Activated T-helper 1 cell treated with anti-CD3 and anti-CD28 coated beads, Interleukin-2, amount 50 U/mL, for 16 hours (primary cell): ENCODE measurements at places on chromosomes 13 and 19.
A peak's percentile ranks its signal among the peaks of the same experiment; 100 is the strongest.

- no peak for DNase-seq
Measured at GRCh38 chr19:2744113-2744512, 4.3 kb upstream of the SLC39A3 start.

DNA sequence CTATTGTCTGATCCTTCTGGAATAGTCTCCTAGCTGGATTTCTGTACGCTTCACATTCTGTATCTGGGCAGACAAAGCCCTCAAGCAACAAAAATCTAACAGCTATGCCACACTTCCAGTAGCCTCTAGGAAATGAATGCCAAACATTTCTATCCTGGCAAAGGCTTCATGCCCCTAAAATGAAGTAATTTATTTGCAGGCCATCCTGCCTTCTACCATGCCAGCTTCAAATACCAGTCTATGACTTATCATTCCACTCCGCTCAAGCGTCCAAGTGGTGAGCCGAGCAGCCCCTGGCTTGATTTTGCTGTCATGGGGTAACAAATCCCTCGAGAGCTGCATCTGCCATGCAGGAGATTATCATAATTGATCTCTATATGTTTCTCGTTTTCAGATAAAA is 86.9 kb downstream of the LHFPL6 start:
- no peak for DNase-seq

- DNase-seq, result no peak
Measured at GRCh38 chr13:100196375-100196774, 107.5 kb downstream of the PCCA start.

DNA sequence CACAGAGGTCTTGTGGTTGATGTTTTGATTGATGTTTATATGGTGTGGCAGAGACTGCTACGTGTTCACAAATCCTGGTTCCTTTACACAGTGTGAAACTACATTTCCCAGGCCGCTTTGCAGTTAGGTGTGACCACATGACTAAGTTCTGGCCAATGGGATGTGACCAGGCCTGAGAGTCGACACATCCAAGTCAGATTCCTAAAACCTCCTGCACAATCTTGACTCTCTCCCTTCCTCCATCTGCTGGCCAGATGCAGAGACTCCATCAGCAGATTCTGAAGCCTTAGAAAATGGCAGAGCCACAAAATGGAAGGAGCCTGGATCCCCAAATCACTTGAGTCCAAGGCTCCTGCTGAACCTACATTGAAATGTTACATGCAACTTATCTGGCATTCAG is 12.6 kb downstream of the CD37 start:
- DNase-seq, result no peak

GRCh38 chr13:112645327-112645914 is 44.4 kb upstream of the ATP11A start:
- DNase-seq, result no peak

DNA sequence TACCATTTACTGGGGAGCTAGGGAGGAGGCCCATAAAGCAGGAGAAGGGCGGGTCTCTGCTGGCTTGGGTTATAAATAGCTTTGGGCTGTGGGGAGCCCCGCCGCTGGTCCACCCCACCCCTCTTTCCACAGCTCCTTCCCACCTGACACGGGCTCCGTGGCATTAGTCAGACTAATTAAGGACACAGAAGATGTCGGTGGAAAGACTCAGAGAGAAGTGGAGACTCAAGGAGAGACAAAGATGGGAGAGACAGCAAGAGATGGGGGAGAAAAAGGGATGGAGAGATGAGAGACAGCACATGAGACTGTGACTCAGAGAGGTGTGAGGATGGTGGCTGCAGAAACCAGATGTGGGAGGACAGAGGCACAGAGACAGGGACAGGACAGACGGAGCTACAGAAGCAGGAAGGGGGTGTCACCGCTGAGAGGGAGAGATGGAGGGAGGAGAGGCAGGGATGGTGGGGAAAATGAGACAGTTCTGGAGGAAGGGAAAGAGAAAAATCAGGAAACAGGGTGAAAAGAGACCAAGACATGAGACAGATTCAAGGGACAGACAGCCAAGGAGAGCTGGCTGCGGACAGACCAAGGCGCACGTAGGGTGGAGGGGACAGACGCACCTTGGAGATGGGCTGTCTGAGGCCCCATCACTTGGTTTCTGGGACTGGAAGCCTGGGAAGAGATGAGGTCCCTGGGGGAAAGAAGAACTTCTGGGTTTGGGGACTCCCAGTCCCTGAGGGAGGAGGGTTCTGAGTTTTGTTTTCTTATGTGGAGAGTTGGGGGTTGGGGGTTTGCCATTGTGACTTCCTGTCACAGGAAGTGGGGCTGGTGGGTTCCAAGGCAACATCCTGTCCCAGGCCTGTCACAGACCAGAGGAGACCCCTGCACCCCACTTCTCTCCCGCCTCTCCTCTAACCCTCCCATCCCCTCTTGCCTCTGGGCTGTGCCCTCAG is 4.1 kb downstream of the ARHGEF1 start:
- DNase-seq, result peak; percentile 52

DNA sequence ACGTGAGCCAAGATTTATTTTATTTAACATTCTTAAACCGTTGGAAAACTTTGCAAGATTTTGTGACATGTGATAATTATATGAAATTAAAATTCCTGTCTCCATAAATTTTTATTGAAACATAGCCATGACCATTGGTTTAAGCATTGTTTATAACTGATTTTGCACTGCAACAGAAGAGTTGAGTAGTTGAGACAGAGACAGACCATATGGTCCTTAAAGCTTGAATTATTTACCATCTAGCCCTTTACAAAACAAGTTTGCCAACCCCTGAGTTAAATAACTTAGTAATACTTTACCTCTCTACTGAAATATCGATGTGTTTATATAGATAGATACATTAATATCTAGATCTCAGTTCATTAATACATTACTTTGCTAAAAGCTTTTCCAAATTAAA is 814.1 kb upstream of the GPC6 start:
- DNase-seq, result no peak

DNA sequence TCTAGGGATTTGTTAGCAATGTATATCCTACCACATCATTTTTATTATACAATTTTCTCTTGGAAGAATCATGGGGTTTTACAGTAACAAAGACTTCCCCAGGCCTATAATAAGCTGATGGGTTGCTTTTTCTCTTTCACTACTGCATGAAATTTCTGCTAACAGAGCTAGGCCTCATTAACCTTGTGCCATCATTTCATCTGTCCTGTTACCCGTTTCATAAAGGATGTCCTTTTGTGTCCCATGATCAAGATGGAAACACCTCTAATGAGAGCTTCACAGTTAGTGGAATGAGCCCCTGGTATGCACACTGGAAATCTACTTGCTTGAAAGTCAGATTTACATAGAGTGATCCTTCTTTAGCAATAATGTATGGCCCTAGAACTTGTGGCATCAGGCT is 138.7 kb downstream of the RXFP2 start:
- DNase-seq, result no peak

DNA sequence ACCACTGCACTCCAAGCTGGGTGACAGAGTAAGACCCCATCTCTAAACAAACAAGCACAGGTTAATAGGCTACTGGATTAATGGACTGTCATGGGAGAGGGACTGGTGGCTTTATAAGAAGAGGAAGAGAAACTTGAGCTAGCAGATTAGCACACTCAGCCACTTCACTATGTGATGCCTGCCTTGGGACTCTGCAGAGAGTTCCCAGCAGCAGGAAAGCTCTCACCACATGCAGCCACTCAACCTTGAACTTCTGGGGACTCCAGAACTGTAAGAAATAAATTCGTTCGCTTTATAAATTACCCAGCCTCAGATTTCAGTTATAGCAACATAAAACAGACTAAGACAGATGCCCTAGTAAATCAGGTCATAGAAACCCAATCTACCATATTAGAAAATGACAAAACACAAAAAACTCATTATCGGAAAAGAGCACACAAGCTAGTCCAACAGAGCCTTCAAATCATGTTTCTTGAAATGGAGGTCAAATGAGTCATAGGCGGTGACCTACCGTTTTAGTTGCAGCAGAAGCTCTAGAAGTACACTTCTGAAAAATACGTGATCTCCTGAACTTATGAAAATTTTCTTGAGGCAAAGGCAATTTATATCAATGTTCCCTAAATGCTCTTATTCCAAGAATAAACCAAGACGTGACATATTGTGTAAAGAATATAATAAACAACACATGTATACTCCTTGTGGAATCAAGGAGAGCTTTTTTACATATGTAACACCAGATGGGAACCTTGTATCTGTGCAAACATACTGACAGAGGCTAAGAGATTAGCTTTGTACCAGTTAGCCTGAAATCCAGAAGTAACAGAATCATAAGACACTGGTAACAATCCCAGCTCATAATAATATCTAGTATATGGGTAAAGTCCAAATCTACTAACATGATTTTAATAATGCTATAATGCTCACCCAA is 340.9 kb upstream of the SGCG start:
- no peak for DNase-seq

GRCh38 chr19:51546650-51547396 is 15.4 kb upstream of the SIGLEC6 start:
- no peak for DNase-seq

DNA sequence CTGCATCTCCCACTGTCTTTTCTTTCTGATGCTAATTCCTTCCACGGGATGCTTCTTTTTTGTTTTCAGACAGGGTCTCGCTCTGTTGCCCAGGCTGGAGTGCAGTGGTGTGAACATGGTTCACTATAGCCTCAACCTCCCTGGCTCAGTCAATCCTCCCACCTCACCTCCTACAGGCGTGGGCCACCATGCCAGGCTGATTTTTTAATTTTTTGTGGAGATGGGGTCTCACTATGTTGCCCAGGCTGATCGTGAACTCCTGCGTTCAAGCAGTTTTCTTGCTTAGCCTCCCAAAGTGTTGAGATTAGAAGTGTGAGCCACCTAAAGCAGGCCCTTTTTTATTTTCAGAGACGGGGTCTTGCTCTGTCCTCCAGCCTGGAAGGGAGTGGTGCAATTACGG is 4.8 kb downstream of the GYS1 start:
- no peak for DNase-seq

DNA sequence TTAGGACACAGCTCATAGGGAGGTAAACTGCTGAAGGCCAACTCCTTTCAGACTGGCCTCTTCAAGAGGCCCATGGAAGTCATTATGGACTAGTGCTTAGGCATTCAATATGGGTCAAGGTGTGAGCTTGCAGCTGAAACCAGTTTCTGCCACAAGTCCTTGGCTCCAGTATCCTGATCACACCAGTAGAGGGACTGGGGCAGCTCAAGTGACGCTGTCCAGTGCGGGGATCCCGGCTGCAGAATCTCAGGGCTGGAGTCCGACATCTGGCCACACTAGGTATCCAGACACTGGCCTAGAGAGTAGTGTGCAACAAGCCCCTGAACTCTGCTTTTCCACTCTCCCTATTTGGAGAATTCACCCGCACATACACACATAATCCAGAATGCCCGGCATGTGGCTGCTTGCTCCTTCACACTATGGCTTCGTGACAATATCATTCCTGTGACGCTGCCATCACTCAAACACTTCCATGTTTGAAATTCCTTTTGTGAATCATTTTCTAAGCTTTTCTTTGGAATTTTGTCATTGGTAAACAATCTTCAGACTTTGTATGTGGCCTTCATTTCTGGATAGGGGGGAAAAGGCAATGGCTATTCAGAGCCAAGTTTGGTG is 425.1 kb downstream of the EFNB2 start:
- no peak for DNase-seq

DNA sequence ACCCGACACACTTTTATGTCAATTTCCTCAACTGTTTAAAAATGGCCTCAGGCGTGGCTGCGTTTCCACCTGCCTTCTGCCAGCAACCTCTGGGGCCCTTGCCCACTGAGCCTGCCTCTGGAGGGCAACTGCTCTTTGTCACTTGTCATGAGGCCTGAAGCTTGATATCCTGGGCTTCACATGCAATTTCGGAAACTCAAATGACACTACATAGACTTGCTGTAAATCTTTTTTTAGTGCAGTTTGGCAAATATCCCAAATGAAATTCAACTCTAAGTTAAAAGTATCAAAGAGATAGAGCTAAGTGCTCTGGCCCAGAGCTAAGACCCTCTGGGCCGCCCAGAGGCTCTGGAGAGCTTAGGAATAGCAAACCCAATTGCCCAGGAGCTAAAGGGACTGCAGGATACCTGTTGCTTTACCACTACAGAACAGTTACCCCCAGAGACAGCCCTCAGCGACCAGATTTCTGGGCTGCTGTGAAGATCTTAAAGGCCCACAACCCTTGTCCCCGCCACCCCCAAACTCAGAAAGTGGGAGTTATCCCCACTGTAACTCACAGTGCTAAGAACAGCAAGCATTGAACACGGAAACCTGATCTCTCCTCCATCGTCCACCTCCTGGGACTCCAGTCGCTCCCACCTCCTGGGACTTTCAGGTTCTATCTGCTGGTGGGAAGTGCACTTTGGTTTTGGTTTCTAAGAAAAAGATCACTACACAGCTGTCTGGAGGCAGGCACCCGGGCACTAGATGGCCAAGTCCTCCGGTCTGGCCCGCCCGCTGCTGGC is 19.4 kb downstream of the GJA3 start:
- DNase-seq, result no peak

- no peak for DNase-seq
Measured at GRCh38 chr13:51324714-51325420, 14.6 kb upstream of the SERPINE3 start.

DNA sequence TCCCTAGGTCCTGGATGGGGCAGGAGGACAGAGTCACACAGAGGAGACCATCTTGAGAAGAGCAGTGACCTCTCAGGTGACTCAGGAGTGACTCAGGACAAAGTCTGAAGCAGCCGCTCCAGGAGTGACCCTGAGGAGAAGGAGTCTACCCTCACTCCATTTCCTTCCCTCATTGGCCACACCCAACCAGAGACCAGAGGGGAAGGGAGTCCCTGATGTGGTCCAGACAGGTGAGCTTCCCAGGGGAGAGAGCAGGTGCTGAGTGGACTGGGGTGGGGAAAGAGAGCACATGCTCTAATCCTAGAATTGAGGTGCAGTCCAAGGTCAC is 75.5 kb upstream of the MEDAG start:
- no peak for DNase-seq

DNA sequence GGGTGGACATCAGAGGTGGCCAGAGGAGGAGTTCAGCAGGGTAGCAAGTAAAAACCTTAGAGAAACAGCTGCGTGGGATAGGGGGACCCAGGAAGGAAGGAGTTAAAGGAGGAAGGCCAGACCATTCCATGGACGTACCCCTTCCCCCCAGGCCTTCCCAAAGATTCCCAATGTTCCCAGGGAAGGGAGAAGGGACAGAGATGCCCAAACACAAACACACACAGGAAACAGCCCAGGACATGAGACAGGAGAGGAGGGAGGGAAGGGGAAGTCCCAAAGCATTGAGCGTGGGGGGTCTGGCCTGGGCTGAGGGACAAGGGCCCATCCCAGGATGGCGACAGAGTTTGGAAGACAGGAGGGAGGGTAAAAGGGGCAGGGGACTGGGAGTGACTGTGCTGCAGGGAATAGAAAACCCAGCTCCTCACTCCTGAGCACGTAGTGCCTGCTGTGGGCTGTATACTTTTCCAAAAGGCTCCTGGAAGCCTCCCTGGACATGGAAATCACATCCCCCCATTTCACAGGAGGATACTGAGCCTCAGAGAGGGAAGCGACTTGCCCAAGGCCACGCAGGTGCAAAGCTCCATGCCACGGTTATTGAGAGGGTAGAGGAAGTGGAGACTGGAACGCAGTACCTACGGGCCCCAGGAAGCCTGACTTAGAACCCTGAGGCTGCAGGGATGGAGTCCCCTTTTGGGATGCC is 1.1 kb downstream of the SYDE1 start:
- no peak for DNase-seq
